PC-9 (cell line): ENCODE measurements at places on chromosomes 7 and 10. TPM values are rescaled to one million over a fixed set of nuclear protein-coding genes. Genes with fewer than 3 reads are reported as not detected.

The HOGA1 gene
- 3.4 and 4.4 TPM in 2 replicates for total RNA-seq

The TCF7L2 gene
- total RNA-seq, result 9.9 and 14.8 TPM in 2 replicates

The ANXA8 gene
- 172 and 196 TPM in 2 replicates for total RNA-seq

The MYL10 gene
- not detected in 2 replicates for total RNA-seq

The DDX56 gene
- 113 and 125 TPM in 2 replicates for total RNA-seq

The PIK3AP1 gene
- 1.1 and 1.7 TPM in 2 replicates for total RNA-seq

The GNAT3 gene
- total RNA-seq, result not detected in 2 replicates

The ATP5MK gene
- 198 and 230 TPM in 2 replicates for total RNA-seq

- no peak for DNase-seq
Measured at GRCh38 chr7:34365011-34365410, 293.0 kb upstream of the NPSR1 start.

GRCh38 chr10:92241158-92241500, 49.7 kb downstream of the CPEB3 start:
- DNase-seq, result no peak

DNA sequence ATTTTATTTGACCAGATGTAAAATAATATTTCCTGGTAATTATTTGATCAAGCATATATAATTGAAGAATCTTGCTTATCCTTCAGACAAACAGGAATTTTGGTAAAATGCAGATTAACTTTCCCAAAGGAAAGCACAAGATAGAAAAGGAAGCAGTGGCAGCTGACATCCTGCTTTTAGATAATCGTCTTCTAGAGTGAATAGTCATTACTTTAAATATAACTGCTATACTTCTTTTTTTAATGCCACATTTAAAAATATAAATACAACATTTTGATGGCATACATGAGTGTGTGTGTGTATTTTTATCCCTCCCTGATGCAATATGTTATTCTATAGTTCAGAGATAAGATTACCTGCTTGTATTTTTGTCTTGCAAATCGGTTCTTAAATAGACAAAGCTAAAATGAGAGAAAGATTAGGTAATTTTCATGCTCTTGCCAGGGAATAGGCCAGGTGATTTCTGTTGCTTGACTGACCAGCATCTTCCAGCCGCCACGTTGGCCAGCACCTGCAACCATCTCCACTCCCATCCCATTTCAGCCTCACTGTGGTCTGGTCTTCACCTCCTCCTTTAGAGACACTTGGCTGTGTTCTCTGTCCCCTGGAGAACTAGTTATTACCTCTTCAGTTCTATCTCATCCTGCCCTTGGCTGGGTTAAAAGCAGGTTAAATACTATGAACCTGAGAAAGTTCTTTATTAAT, 58.1 kb downstream of the MDFIC start:
- DNase-seq, result no peak

DNA sequence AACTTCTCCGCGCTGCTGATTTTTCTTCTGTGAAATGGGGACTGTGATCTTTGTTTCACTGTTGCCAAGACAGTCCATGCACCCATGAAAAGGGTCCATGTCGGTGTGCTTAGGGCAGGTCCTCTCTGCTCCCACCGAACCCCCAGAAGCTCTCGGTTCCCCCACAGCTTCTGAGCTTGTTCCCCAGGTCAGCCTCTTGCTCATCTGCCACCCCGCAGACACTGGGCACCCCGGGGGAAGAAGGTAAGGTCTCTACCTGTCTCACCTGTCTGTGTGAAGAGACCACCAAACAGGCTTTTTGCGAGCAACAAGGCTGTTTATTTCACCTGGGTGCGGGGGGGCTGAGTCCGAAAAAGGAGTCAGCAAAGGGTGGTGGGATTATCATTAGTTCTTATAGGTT, 66.2 kb upstream of the NANOS1 start:
- DNase-seq, result no peak

DNA sequence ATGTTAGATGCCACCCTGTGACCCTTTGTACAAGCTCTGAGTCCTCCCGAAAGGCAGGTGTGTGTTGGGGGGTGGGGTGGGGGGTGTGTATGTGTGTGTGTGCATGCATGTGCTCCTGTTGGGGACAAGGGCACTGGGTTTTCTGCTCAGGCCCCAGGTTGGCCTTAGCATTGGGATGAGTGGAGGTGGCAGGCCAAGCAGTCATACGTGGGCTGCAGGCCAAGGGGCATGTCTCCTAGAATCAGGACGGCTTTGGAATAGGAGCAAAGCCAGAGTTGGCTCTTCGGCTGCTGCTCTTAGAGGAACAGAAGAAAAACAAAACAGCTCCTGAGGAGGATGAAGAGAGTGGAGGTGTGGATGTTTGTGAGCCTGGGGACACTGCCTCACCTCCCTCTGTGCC, 26.0 kb downstream of the HSPA12A start:
- DNase-seq, result no peak

DNA sequence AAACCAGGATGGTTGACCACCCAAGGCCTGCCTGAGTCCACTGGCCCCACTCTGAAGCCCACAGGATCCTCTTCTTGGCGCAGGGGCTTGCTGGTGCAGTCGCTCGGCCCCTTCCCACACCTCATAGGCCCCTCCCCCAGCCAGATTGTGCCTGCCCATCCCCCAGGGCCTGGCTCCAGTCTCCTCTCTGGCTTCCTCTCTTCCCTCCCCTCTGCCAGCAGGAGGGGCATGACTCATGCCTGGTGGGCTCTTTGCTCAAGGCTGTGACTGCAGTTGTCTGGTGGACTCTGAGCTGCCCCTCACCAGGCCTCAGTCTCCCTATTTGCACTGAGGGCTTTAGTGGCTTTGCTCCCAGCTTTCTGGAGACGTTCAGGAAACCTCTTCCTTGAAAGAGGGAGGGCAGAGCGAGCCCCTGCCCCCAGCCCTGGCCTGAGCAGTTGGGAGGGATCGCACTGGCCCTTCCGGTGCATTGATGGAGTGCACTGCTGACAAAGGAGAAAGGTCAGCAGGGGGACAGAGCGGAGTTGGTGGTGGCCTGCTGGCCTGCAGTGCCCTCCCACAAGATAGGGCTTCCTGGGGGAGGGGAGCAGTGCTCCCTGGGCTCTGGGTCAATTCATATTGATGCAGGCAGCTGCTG, 60.7 kb downstream of the ZMIZ1 start:
- DNase-seq, result no peak

DNA sequence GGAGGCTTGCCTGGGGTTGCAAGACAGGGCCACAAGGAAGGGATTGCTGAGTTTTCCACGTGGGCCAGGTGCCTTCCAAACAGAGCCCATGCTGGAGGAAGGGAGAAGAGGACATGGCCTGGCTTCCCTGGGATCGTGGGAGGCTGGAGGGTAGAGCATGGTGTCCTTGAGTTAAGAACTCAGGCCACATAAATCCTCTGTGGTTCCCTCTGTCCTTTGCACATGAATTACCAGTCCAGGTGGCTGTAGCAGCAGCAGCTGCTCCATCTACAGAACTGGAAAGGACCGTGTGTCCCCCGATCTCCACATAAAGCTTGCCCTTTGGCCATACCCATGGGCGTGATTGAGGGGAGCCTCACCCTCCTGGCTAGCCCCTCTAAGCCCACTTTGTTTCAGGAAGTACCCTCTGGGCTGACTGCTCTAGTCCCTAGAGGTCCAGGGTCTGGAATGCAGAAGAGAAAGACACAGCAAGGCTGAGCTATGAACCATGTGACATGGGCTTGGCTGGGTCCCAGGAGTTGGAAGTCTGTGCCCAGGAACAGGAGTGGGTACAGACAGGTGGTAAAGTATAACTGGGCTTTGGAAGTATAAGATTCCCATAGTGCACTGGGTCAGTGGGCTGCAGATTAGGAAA, 84.9 kb downstream of the C10orf105 start:
- no peak for DNase-seq

- no peak for DNase-seq
Measured at GRCh38 chr10:114905450-114905849, 32.5 kb upstream of the TRUB1 start.

DNA sequence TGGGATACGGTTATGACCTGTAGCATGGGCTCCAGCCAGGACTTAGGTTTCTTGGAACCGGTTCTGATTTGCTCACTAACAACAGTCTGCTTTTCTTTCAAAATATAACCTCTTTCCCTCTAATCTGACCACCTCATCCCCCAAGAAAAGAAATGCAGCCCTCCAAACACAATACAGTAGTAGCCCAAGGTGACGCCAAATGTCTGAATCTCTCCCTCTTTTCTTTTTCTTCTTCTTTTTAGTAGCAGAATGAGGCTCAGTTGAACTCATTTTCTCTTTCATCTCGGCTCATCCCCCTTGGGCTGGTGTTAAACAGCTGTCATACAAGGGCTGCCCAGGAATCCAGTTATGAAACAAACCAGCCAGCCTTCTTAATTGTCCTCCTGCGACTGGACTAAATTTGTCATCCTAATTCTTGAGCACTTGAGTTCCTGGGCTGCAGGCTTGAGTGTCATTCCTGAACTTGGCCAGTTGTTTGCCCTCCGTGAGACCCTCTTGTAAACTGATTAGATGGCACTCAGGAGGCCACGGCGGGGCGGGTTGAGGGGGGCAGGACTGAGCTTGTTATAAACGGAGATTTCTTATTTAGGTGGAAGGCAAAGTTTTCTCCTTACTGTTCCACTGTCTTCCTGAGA, 94.8 kb downstream of the SORCS3 start:
- DNase-seq, result no peak

DNA sequence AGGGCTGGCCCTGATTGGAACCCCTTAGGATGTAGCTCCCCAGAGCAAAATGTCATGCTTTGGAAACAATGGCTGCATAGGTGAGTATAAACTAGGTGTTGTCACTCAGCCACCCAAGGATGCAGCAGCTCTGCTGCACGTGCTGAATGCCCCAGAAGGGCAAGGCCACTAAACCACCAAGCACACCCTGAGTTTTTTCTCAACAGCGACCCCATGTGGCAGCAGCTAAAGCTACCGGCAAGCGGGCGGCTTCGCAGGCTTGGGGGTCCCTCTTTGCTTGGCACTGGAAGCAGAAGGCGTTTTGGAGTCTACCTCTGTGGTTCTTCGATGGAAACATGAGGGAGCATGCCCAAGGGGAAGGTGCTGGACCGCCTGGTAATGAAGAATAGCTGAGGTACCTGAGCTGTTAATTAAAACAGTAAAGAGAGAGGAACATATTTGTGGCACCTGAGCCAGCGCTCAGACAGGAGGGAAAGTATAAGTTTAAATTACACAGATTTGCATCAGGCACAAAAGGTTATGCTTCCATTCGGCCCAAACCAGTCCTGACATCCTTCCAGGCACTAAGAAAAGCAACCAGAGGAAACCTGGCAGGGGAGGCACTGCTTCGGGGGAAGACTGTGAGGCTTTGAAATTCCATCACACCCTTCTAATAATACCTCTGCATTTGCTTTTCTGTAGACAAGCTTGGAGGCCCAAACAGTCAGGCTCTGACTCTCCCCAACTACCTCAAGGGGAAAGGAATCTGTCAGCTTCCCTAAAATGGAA, 152.1 kb downstream of the GFRA1 start:
- DNase-seq, result no peak

DNA sequence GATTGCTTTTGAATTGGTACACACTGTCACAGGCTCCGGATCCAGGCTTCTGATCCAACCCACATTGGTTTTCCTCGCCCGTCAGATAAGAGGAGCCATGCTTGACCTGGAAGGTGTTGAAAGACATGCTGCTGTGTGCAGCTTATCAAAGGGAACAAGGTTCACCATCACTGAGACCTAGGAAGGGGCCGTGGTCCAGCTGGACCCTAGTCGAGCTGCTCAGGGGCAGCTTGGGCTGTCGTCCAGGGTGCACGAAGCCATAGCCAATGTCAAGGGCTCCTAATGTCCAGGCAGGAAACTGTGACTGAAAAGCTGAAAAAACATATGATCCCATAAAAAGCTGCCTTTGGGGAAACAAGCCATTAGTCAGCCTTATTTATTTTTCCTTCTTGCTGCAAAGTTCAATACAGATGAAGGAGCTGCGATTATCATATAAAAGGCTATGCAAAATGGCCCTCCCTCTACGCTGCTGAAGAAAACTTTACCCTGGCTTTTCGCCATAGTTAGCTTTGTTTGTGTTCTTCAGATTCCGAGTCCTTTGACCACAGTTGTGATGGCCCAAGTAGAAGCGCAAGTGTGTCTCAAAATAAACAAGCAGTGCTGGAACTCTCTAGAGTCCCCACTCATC, 118.0 kb downstream of the CREB5 start:
- DNase-seq, result no peak

GRCh38 chr7:131020759-131021261, 286.8 kb upstream of the KLF14 start:
- no peak for DNase-seq

GRCh38 chr7:78900806-78901205, 552.7 kb downstream of the MAGI2 start:
- DNase-seq, result no peak

GRCh38 chr10:7274293-7274692, 136.5 kb downstream of the SFMBT2 start:
- no peak for DNase-seq

DNA sequence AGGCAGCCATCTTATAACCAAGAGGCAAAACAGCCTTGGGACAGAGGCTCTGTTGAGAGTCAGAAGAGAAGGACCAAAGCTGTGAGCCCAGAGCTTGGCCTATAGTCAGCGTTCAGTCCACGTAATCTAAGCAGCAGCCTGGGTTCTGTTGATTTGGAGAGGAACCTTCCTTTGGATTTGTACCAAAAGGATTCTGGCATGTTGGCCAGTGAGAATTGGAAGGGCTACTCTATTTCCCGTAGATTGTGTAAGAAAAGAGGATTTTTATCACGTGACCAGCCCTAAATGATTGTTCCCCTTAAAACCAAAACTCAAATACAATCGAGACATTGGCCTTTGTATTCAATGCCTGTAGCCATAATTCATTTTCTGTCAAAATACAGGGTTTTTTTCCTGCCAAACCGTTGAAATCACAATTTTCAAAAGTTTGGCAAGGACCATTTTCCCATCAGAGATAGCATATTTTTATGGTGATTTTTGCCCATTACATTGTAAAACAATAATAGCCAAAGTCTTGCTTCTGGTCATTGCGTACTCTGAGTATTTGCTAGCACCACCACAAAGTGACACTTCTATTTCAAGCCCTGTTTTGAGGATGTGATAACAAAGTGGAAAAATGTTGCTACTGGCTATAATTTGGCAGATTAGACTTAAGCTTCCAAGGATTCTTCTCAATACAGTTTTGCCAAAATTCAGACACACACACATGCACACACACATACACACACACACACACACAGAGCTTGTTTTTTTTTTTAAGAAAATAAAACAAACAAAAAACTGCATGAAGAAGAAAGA, 23.1 kb upstream of the BMPER start:
- DNase-seq, result no peak

- DNase-seq, result no peak
Measured at GRCh38 chr10:28620251-28620650, 57.1 kb upstream of the BAMBI start.

DNA sequence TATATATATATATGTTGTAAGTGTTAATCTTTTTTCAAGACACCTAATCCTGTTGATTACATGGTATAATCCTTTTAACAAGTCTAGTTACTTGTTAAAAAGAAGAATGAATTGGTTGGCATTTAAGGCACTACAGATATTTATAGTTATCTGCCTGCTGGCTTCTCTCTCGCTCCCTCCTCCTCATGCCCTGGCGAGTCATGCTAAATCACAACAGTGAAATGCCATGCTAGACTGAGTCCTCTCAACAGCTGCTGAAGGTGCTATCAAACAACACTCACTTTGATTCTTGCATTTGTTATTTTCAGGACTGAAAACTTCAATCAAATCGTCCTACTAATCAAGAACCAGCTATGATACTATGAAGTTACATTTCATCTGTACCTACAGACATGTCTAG, 15.4 kb downstream of the NRAP start:
- no peak for DNase-seq
